ENCODE measurements at places on chromosomes 16 and 17.

DNA sequence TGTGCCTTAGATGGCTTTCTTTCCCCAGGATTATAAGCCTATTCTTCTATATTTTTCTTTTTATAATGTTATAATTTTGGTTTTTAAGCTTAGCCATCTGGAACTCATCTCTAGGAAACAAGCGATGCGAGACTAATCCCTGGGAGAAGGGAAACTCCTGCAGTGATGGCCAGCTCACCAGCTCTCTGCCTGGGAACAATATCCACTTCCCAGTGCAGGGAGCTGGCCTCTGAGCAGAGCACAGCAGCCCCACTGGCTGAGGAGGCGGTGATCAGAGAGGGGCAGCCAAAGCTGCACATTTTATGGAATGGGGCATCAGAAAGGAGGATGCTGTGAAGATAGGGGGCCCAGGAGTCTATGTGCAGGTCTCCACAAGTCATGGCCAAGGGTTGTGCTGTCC, 183.3 kb downstream of the LGALS9B start:
- DNase-seq = no peak

DNA sequence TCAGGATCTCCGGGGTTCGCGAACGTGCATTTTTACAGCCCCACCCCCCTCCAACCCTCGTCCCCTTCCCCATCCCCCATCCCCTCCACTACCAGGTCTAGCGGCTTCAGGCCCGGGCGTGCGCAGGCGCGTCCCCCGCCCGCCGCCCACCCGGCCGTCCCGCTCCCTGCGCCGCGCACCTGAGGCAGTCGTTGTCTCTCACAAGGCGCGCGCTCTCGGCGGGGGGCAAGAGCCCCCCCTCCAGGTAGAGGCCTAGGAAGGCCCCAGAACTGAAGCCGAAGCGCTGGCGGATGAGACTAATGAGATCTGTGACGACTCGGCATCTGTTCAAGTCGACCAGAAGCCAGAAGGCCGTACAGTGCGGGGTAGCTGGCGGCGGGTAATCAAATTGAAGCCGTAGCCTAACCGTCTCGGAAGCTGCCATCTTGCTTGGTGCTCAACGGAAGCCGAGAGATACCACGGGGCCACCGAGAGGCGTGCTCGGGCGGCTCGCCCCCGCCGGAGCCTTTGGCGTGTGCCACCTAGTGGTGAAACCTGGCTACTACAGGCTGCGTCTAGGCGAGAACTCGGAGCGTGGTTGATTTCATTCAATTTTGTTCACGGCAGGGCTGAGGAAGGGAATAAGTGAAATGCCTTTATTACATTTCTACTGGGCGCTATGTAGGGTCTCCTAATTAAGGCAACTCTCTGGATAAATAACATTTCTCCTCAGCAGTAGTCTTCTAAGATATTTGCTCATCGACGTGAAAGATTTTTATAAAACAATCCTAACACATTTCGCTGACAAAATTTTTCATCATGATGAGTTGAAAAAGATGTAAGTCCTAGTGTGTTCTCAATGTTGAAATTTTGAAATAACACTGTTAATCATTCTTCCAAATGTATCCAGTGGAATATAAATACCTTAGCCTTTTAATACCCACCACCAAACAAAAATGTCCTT, at the start of gene COIL:
Gene COIL, minus strand, starts transcription at position 455 of the 943 bp plus-strand sequence. Its CDS starts 31 bp downstream, at position 424.
- DNase-seq = peak; percentile 92

GRCh38 chr17:78661093-78661770, 84.0 kb upstream of the DNAH17 start:
- no peak for DNase-seq

DNA sequence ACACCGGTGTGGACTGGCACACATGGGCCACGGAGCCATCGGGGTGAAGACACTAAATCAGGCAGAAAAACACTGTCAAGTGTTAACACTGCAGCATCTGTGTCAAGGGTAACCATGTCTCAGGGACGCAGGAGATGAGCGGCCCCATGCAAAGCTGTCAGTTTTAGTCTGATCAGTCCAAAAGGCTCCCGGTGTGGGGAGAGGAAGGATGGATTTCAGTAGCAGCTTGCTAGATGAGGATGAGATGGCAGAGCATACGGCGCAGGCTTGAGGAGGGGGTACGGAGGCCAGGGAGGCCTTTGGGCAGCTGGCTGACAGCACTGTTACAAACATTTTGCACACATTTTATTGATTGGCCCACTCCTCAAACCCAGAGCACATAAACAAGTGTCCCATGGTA, 98.1 kb downstream of the GNAO1 start:
- DNase-seq = no peak

DNA sequence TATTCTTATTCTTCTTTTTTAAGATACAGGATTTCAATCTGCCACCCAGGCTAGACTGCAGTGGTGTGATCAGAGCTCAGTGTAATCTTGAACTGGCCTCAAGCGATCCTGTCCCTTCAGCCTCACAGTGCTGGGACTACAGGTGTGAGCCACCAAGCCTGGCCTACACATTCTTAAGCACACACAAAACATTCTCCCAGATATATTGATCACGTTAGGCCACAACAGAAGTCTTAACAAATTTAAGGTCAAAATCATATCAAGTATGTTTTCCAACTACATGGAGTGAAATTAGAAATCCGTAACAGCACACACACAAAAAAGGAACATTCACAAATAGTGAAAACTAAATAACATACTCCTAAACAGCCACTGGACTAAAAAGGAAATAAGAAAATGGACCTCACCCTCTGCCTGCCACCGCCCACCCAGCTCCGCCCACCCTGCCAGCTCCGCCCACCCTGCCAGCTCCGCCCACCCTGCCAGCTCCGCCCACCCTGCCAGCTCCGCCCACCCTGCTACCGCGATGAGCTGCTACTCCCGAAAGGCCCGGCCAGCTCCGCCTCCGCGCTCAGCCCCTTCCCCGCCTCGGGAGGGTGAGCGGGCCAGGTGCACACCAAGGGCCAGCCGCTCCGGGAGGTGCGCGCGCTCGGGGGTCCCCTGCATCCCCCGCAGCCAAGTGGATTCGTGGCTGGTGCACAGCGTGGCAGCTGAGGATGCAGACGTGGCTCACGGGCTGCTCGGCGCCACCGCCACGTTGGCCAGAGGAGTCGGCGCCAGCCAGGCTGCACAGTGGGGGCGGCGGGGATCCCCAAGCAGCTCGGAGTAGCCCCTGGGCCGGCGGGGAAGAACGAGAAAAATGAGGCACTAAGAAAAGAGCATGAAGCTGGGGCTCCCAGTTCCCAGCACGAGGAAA, 41.2 kb downstream of the C16orf87 start:
- DNase-seq = no peak

DNA sequence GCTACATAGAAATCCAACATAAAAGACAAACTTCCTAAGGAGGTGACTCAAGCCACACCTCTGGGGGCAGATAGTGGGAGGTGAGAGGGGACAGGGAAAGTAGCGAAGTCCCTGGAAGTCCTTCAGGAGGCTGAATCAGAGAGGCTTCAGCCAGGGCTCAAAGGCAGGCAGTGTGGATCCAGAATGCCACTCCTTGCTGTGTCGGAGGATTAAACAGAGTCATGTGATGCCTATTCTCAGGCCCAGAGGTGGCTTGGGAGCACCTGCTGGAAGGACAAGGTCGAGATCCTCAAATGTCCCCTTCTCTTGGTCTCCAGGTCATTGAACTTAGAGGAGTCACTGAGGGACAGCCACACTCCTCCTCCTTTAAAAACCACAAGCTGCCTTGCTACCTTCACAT, 391.1 kb downstream of the SOX9 start:
- DNase-seq = no peak

DNA sequence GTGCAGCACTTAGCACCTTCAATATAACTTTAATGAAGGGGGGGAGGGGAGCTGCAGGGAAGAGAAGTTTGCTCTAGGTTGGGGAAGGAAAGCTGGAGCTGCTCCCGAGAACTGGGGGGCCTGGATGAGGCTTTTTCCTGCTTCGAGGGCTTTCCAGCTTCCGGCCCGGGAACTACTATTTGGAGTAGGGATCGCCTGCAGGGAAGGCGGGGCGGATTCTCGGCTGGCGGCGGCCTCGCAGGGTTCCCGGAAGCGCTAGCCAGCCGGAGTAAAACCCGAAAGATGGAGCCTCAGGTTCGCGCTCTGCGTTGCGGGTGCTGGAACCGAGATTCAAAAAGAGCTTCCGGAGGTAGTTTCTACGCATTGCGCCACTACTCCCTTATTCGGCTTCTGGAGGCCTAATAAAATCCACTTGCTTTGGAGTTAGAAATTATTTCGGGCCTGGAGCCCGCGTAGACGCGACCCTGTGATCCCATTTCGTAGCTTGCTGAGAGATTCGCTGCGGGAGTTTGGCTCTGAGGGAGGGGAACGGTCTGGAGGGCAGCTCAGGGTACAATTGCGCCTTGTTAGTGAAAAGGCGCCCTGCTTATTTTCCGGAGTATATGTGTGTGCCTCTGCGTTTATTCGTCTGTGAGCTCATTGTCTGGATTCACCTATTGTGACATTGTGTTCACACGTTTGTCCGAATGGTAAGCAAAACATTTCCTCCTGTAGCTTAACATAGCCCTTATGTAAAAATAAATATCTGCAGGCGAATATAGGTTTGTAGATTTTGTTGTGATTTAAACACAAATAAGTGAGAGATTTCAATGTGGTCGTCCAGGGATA, 652 bp downstream of the PRAC2 start:
- no peak for DNase-seq

DNA sequence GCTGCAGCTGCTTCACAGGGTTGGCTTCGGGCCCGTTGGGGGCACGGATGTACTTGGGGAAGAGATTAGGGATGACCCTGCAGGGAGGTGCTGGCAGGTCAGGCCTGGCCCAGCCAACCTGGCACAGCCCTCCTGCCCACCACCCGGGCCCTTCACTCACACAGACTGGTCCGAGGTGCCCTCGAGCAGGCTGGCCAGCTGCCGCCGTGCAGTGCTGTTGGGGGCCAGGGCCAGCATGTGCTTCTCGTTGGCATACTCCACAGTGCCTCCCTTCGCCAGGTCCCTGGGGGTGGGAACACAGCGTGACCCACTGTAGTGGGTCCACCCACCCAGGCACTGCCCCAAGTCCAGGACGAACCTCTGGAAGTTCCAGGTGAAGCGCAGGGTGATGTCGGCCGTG, 9.9 kb downstream of the CTU2 start:
- DNase-seq = no peak

DNA sequence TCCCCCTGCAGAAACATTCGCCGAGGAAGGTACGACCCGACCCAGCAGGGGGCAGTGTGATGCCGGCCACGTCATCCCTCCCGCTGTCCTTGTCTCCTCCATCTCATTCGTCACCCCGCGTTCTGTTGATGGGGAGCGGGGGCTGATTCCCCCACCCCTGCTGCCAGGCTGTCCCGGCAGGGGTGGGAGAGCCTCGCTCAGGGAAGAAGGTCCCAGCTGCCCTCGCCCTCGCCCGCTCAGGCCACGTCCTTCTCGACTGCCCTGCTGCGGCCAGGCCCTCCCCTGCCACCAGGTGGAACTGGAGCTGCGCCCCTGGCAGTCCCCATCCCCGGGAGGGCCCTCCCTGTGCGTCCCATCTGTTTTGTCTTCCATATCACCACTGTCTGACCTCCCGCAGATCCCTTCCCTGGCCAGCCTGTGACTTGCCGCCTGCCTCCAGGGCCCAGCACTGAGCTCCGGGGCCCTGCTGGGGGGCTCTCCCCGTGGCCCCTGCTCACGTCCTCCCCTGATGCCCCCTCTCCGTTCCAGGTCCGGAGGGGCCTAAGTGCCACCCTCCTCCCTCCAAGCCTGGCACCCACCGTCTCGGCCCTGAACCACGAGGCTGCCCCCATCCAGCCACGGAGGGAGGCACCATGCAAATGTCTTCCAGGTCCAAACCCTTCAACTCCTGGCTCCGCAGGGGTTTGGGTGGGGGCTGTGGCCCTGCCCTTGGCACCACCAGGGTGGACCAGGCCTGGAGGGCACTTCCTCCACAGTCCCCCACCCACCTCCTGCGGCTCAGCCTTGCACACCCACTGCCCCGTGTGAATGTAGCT, 20.6 kb downstream of the ADAM11 start:
- DNase-seq = peak; percentile 21

- no peak for DNase-seq
These were observed 1.9 kb downstream of the GPS2 start for GRCh38 chr17:7313088-7313889.
